ENCODE measurements at places on chromosomes 5 and 9.

- DNase-seq: no peak
Measured at GRCh38 chr5:66511491-66511890, 84.7 kb upstream of the MAST4 start.

DNA sequence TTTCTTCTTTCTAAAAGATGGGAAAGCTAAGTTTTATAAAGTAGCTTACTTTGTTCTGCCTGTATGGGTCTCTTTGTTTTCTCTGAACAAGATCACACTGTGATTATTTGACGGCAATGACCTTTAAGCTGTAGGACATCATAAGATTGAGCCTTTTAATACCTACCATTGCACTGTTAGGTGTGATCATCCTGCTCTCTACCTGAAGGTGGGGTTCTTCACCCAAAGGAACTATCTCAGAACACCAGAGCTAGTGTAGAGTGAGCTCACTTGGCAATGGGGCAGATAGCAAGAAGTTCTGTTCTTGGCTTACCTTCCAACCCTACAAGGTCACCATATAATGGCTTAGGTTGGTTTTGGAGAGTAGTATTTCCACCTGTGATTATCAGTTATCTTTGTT lies 200.2 kb downstream of the SPATA31D1 start:
- no peak for DNase-seq

GRCh38 chr5:82308416-82308815 lies 30.3 kb upstream of the RPS23 start:
- no peak for DNase-seq

DNA sequence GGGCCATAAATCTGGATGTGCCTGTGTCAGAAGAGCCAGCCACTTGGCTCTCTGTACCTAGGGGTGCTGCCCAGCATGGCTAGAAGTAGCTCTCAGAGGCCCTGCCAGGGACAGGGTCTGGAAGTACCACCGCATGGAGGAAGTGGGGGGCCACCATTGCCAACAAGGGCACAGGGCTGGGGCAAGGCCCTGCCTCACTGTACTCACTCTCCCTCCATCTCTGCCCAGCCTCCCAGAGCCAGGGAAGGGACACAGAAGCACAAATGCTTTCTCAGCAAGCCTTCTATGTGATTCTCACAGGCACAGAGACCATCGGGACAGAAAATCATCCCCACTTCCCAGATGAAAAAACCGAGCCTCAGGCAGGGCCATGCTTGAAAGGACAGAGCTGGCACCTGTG lies 138.1 kb downstream of the C5orf15 start:
- no peak for DNase-seq

- DNase-seq: no peak
Measured at GRCh38 chr9:113293285-113293878, 9.8 kb downstream of the RNF183 start.

DNA sequence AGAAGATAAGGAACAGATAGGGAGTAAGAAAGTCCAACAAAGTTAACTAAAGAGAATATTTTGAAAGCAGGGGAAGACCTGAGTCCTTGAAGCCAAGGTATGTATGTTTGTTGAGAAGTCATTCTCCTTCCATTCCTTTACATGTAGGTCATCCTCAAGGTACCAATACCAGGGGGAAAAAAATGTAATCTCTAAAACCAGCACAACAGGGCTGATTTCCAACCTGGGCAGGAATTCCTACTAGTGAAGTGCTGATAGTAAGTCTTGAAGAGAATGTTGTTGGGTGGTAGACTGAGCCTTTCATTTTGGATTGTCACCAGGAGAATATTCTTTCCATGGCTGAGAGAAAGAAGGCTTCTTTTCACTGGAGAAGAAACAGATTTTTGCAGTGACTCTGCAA lies 117.1 kb upstream of the ZNF462 start:
- DNase-seq: no peak

DNA sequence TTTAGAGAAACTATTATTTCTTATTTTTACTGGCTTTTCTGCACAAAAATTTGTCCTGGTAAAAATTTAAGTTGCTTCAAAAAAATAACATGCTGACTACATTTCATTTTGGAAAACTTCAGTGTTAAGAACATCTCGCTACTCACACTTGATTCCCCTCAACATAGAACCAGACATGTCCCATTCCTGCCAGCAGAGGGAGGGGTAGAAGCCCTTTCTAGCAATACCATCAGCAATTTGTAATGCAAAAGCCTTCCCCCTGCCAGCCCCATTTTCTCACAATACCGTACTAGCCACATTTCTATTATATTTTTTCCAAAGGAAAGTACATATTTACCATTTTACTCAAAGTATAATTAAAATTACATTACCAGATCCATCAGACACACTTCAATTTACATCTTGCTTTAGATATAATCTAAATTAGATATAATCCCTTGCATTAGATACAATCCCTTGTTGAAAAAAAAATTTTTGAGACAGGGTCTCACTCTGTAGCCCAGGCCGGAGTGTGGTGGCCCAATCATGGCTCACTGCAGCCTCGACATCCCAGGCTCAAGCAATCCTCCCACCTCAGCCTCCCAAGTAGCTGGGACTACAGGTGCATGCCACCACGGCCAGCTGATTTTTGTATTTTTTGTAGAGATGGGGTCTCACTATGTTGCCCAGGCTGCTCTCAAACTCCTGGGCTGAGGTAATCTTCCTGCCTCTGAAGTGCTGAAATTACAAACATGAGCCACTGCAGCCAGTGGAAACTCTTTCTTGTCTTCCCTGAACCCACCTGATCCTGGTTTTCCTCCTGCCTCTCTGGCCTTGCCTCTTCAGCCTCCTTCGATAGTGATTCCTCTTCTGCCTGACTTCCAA lies 39.6 kb upstream of the IDNK start:
- no peak for DNase-seq

DNA sequence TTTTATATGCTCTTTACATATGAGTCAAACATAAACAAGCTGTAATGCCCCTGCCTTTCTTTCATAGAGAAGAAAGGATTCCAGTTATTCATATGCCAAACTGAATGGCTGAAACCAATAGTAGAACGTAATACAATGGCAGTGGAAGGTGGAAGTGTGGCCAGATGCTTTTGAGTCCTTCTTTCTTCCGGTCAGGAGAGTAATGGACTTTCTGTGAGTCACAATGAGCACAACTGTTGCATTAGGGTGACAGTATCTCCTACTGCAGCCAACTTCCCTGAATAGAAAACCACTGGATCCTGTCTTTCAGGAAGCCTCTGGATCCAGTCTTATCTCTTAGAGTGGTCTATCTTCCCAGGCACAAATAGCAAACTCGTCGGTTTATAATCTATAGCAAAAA lies 855.2 kb downstream of the MAT2B start:
- DNase-seq: no peak

DNA sequence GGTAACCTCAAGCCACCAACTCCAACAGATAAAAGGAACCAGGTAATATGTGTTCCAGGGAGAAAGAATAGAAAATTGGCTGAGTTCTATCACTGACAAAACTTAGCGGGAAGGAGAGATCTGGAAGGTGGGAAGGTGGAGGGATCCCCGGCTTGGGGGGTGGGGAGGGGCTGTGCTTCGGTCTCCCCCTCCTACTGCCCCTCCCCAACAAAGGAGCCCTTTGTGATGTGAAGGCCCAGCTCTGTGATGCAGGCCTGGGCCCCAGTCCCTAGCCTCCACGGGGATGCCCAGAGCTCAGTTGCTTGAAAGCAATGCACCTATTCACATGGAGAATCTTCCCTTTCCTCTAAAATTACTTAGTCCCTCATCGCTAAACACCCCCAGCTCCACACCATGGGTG lies 4.4 kb upstream of the ZNF484 start:
- DNase-seq: no peak

GRCh38 chr5:109660301-109660700 lies 29.4 kb upstream of the MAN2A1 start:
- no peak for DNase-seq

DNA sequence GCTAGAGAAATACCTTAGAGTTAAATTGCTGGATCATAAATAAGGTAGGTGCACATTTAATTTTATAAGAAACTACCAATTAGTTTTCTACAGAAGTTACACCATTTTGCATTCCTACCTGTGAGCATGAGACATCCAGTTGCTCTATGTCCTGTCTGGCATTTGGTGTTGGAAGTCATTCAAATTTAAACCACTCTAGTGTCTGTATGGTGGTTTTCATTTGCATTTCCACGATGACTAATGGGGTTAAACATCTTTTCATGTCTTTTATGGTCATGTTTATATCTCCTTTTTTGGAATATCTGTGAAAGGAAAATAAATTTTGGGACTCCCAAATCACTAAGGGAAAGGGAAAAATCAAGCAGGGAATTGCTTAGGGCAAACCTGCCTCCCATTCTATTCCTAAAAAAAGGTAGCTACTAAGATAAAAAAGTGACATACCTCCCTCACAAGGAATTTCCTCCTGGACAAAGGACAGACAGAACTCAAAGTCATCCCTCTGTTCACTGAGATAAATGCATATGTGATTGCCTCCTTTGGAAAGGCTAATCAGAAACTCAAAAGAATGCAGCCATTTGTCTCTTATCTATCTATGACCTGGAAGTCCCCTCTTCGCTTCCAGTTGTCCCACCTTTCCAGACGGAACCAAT lies 31.6 kb upstream of the ADCY2 start:
- no peak for DNase-seq

DNA sequence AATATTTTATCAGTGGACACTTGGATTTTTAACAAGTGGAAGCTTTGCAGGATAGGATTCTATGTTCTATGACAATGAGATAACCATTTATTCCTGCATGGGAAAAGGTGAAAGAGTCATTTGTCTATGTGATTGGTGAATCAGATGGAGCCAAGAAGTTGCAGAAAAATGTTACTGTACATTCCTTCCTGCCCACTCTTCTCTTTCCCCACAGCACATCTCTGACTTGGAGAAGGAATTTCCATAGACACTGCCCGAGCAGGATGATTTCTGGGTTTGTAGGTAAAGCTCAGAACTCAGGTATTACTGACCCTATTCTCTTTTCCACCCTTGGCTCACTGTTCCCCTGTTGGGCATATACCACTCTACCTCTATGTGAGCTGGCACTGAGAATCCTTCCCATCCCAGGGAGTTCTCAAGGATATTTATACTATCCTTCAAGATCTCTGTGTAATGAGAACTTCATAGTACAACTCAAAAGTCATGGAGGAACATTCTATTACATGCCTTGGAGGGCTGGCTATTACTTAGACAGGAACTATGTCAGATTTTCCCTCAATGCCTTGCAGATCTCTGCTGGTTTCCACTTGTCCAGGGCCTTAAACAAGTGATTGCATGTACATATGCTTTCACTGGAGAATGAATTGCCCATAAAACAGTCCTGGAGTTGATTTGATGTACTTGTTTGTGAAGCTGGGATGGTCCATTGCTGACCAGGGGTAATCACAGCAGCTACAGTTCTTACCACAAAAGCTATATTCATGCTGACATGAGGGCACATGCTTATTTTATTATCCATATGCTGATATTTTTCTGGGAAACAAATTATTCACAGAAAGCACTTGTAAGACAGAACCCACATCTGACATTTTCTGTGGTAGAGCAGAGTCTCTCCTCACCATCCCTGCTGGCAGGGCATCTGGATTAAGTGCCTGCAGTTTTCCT lies 24.1 kb downstream of the SLC1A3 start:
- no peak for DNase-seq

- DNase-seq: no peak
Measured at GRCh38 chr5:115450741-115451140, 93.8 kb downstream of the FEM1C start.

GRCh38 chr5:1385395-1386273 lies 40.7 kb upstream of the CLPTM1L start:
- no peak for DNase-seq

- no peak for DNase-seq
Measured at GRCh38 chr5:176886336-176887251, 12.6 kb downstream of the HK3 start.

DNA sequence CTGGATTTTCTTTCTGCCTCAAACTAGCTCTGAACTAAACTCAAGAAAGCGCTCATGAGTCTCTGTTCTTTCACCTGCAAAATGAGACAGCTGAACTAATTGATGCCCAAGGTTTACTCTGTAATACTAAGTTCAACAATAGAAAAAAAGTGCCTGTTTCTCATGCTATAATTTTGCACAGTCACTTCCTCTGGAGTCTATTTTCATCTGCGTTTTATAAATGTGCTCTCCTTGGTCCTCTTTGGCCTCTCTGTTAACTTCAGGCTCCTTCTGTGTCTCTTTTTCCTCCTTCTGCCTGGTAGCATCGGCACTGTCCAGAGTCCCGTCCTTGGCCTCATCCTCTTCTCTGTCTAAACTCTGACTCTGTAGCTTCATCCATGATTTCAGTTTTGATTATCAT lies 311.9 kb upstream of the TLE4 start:
- DNase-seq: no peak

DNA sequence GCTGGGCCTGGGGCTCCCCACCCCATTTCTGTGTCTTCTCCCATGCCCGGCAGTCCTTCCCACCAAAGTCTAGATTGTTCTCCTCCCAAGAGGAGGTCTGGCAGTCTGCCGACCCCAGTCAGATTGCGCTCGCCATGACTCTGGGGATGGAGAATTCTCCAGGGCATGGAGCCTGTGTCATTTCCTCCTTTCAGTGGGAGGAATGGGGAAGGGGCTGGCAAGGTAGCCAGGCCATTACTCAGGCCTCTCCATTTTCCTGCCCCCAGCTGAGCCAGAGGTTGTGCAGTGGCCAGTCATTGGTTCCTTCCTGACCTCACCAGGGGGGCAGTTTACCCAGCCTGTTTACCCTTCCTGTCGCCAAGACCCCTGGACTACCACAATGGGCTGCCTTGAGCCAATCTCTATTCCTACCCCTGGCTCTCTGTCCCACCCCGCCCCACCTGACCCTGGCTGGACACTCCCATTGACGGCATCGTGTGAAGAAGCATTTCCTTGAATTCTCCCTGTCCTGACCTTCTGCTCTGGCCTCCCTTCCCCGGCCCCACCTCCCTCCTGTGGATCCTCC lies 628 bp downstream of the SYNPO start:
- DNase-seq: no peak

- DNase-seq: no peak
Measured at GRCh38 chr5:65730910-65731309, 8.9 kb downstream of the NLN start.

GRCh38 chr5:143771189-143771588 lies 40.8 kb upstream of the HMHB1 start:
- no peak for DNase-seq

DNA sequence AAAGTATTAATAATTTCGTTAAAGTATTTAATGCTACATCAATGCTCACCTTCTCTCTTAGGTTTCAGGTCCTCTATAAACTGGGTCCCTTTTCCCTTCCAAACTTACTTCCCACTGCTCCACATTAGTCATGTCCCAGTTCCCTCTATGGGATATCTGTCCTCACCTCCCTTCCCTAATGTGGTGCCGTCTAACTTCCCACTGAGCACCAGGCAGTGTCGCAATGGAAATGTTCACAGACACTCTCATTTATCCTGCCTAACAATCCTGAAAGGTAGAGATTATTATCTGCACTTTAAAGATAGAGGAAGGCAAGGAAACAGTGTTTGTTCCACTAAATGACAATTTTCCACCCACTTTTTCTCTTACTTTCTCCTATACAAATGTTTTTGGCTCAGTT lies 329.7 kb downstream of the CWC27 start:
- no peak for DNase-seq

All from cortex of kidney (tissue), 1 donor.